Stimulated activated CD4-positive, alpha-beta T cell treated with anti-CD3 and anti-CD28 coated beads, Interleukin-2, amount 100 ng/mL, for 24 hours (primary cell): ENCODE measurements at places on chromosomes 12 and 14.

DNA sequence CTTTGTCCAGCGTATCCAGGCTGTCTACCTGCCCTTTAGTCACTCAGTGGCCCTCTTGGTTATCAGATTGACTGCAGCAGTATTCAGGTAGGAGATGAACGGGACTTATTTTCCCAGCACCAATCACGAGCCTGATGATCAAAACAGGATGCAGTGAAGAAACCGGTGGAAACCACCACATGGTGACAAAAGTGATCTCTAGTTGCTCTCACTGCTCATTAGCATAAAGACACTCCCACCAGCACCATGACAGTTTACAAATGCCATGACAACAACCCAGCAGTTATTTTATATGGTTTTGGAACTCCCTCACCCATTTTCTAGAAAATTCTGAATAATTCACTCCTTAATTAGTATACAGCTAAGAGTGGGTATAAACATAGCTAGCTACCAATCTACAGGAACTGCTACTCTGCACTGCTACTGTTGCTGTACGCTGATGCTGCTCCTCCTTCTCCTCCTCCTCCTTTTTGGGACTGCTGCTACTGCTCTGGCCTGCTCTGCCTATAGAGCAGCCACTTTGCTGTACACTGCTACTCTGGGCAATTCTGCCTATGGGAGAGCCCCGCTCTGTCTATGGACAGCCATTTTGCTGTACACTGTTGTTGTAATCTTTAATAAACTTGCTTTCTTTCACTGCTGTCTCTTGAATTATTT is 142.5 kb upstream of the SSTR1 start:
- peak; percentile 18 for DNase-seq

GRCh38 chr12:41537522-41537921 is 349.4 kb downstream of the PDZRN4 start:
- no peak for DNase-seq

- DNase-seq, result no peak
Observed at GRCh38 chr12:105977652-105978051, 161.1 kb downstream of the NUAK1 start.

- no peak for DNase-seq
Observed at GRCh38 chr14:104117341-104118005, 20.9 kb upstream of the KIF26A start.

- DNase-seq, result no peak
Observed at GRCh38 chr14:105851716-105852377, 325.5 kb downstream of the TMEM121 start.

- DNase-seq, result no peak
Observed at GRCh38 chr12:92259291-92259690, 113.6 kb upstream of the BTG1 start.

DNA sequence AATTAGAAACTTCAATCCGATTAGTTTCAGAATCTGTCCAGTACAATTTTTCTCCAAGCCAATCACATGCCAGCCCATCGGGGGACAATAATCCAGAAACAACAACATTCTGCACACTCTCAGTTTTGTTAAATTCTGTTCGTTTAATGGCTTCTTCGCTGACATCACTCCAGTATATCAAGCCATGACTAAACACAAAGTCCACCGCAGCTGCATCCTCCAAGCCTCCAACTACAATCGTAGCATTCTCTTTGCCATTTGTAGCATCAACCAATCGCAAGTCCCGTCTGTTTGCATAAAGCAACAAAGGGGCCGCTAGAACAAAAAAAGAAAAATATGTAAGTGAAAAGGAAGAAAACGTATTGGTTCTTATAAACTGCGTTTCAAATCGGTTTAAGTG is 22.5 kb downstream of the LRP6 start:
- no peak for DNase-seq

DNA sequence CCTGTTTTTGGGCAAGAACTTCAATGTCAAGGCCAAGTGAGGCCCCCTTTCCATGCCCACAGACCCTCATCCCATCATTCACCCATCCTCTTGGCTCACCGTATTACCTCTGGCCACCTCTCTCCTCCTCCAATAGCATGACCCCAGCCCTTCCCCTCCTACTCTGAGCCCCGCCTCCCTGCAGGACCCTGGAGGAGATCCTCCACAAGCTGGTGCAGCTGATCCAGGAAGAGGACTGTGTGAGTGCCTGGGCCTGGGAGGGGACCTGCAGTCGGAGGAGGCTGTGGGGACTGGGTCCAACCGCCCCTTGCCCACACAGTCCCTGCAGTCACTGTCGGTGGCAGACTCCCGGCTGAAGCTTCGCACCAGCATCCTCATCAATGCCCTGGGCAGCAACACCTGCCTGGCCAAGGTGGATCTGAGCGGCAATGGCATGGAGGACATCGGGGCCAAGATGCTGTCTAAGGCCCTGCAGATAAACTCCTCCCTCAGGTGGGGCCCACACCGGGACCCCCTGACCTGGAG is 7.2 kb downstream of the CARMIL3 start:
- no peak for DNase-seq

- no peak for DNase-seq
Observed at GRCh38 chr14:67186789-67187584, 2.3 kb upstream of the GARIN2 start.

- DNase-seq, result no peak
Observed at GRCh38 chr12:3228552-3228951, 151.4 kb downstream of the TSPAN9 start.

GRCh38 chr14:77761205-77761931 is 412 bp upstream of the SNW1 start:
- DNase-seq, result no peak

- peak; percentile 75 for DNase-seq
Observed at GRCh38 chr14:21024585-21025370, at the start of gene NDRG2. NDRG2 (minus strand) TSS chr14:21025061; CDS start chr14:21023315, 1,746 bp downstream.

DNA sequence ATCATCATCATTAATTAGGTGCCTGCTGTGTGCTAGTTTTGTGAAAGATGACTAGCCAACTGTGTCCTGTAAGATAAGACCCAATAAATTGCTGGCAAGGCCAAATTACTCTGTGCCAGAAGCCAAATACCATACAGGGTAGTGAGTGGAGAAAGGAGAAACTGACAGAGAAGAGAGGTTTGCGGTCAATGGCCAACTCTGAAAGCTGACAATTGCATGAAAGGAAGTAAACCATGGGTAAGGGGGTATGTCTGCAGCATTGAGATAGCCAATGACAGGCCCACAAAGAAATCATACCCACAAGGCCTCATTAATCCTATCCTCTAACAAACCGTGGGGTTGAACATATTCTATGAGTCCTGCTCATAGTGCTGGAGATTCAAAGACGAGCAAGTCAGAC is 236.6 kb upstream of the CCDC196 start:
- DNase-seq, result no peak

DNA sequence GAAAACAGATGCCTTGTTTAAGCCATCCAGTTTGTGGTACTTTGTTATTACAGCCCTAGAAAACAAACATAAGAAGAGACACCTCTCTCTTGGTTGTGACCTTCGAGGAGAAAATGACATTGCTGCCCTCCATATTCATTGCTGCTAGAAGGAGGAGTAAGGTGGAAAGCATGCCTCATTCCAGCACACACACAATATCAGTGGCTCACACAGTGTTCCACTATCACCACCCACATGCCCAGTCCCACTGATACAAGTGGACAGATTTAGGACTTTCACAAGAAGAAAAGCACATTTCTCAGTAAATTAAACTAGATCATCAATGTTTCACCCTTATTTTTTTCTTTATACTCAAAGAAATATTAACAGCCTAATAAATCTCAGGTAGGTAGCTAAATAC is 143.6 kb downstream of the PHLDA1 start:
- no peak for DNase-seq

DNA sequence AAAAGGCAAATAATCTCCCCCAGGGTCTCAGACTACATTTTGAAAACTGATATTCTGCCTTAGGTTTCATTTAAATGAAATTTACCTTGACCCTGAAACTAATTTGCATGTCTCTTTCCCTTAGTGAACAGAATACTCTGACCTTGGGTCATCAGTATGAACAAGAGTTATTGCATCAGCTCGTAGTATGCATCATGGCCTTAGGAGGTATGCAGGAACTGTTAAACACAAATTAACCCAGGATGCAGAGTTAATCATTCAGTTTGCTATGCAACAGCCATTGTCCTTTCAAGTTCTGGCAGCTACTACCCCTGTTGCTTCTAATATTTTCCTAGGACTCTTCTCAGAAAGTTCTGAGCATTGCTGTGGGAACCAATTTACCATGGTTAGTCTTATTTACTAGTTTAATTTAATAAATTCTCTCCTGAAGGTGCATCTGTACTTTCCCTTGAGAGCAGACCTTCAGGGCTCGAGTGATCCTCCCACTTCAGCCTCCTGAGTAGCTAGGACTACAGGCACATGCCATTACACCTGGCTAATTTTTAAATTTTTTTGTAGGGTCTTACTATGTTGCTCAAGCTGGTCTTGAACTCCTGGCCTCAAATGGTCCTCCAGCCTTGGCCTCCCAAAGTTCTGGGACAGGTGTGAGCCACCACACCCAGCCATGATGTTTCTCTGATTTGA is 126.7 kb downstream of the TTC6 start:
- DNase-seq, result no peak

DNA sequence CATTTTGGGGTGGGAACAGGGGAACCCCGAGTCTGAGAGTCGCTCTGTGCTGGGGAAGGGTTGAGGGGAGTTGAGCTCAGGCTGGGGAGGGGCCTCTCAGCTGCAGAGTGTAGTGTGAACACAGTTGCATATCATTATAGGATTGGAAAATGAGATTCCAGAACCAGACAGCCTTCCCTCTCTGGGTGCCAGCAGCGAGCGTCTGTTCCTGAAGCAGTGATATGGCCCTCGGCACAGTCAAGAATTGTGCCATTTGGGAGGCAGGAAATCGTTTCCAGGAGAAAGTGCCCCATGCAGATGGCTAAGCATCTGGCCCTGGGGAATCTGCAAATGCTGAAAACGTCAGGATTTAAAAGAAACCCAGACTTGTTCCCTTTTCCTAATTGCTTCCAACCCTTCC is 70.4 kb upstream of the SFSWAP start:
- DNase-seq, result no peak

GRCh38 chr12:88946372-88946997 is 366.2 kb upstream of the KITLG start:
- DNase-seq, result no peak

GRCh38 chr12:120039711-120040110 is 50.7 kb downstream of the BICDL1 start:
- no peak for DNase-seq

DNA sequence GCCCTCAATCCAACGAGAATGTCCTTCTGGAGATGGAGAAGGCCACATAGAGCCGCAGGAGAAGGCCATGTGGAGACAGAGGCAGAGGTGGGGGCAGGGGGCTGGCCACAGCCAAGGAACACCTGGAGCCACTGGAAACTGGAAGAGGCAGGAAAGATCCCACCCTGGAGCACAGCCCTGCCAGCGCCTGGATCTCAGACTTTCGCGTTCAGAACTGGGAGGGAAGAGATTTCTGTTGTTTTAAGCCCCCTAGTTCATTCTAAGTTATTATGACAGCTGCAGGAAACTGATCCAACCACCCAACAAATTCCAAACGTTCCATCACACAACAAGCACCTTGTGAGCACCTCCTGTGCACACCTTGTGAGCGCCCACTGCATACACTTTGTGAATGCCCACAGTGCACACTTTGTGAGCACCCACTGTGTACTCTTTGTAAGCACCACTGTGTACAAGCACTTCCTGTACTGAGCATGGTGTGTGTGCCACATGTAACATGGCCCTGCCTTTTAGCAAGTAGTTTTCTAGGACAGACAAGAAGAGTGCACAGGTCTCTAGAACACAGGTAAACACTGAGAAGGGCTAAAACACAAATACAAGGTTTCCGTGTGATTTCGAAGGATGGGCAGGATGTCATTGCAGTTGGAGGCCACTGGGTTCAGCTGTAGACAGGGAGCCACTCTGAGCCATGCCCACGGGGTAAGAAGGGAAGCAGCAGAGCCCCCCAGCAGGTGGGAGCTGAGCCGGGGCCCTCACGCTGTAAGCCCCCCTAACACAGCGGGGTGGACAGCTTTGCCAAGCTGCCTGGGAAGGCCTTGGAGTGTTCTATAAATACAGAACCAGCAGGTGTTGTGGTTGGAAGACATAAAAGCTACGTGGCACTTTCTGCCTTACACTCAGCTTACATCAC is 15.4 kb downstream of the RIMBP2 start:
- DNase-seq, result no peak

DNA sequence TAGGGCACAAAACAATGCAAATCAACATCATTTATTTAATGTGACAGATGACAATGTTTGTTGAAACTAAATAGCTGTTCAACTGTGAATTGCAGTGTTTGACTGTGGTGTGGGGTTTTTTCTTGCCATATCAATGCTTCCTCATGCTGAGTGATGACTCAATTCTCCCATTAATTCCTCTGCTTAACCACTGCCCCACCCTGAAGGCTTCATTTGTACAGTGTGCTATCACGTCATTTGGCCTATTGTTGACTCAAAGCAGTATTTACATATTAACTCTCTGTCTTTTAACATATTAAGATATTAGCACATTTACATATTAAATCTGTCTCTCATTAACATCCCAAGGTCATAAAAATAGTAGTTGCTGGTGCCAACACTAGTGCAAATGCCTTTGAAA is 164.8 kb upstream of the NRXN3 start:
- DNase-seq, result no peak

DNA sequence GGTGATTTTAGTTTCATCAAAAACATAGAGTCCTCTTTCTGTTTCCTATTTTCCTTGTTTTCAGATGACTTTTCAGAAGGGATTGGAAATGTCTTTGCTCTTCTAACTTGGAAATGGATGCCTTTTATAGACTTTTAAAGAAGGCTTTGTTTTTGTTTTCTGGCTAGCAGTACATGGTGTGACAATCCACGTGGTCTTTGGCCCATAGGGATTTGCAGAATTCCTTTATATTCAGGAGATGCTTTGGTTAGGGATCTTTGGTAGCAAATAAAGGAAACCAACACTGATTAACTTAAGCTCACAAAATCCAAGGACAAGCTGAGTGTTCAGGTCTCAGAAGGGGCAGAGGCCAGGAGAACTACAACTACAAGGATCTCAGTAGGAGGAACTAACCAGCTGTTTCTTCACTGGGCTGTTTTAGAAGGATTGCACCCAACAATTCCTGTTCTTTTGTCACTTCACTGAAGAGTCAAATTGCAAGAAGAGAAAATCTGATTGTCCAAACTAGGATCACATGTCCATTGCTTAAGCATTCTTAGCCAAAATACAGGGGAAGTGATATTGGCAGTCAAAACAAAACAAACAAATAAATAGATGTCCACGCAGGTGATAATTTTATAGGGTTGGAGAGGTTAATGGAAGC is 58.6 kb upstream of the MANSC4 start:
- DNase-seq, result no peak

- no peak for DNase-seq
Observed at GRCh38 chr12:936377-937345, 12.8 kb downstream of the RAD52 start.

GRCh38 chr12:76252031-76252430 is 96.2 kb downstream of the BBS10 start:
- no peak for DNase-seq

GRCh38 chr14:29892327-29892726 is 35.3 kb downstream of the PRKD1 start:
- no peak for DNase-seq

- DNase-seq, result no peak
Observed at GRCh38 chr14:75456997-75457335, 29.1 kb downstream of the JDP2 start.

GRCh38 chr14:57979376-57980048 is 113.6 kb upstream of the SLC35F4 start:
- no peak for DNase-seq
